ENCODE measurements at places on chromosomes 2 and 18.

- DNase-seq = no peak
Observed at GRCh38 chr2:67842375-67842959, 220.3 kb downstream of the C1D start.

GRCh38 chr2:62208758-62209114 is 12.8 kb downstream of the B3GNT2 start:
- no peak for DNase-seq

- DNase-seq = no peak
Observed at GRCh38 chr2:147525819-147526489, 318.9 kb upstream of the ACVR2A start.

DNA sequence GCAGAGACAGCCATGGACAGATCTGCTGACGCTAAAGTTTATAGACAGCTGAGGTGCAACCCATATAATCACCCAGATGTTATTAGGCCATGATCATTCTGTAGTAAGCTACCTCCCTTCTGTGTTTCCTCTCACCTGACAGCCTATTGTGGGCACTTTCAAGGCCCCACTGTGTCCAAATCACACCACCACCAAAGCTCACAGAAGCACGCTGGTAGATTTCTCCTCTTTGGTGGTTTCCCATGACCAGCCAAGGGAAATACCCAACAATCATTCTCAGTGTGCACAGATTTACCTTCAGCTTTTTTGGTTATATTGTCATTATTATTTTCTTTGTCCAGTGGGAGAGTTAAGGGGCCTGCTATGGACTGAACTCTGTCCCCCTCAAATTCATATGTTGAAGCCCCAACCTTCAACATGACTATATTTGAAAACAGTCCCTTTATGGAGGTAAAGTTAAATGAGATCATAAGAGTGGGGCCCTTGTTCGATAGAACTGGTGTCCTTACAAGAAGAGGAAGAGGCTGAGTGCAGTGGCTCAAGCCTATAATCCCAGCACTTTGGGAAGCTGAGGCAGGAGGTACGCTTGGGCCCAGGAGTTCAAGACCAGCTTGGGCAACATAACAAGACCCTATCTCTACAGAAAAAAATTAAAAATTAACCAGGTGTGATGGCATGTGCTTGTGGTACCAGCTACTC is 74.0 kb upstream of the MSH6 start:
- no peak for DNase-seq

- DNase-seq = no peak
Observed at GRCh38 chr2:67388680-67389079, 8.5 kb upstream of the ETAA1 start.

GRCh38 chr18:56999823-57000222 is 147.1 kb upstream of the BOD1L2 start:
- no peak for DNase-seq

DNA sequence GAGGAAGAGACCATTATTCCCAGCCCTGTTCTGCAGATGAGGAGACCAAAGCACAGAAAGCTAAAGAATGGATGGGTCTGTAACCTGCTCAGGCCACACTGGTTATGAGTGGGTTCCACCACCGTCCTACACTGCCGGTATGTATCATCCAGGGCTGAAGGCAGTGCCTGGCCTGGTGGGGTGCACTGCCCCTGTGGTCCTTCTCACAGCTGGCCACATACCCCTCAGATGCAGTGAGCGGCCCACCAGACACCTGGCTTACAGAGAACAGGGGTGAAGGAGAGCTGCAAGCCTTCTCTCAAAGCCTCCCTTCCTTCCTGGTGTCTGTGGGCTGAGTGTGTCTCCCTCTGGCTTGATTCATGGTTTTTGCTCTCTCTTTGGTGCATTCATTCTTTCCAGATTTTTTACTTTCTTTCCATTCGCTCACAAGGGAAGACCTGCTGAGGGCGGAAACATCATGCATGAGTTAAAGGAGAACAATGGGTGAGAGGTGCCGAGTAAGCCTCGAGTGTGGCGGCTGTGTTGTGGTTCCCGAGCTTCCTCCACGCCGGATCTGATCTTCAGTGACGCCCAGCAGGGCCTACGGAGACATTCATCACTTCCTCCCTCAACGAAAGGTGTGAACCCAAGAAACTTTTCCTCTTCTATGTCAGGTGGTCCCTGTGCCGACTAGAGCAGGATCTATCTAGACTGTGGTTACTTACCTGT is 62.1 kb upstream of the REL start:
- DNase-seq = peak; percentile 83

DNA sequence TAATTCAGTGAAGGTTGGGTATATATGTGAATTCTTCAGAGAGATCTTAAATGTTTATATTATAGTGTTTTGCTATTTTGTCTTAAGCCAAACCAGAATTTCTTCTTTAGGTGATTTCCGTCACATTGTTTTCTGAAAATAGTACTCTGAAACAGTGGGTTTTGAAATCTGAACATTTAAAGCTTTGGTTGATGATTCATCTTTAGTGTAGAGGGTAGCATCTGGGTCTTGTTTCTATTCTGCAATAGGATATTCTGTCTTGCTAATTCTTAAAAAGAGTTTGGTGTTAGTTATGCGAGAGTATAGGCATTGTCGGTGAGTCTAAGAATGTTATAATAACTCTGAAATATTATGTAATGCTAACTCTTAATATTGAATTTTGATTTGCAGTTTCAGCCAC is 69.6 kb upstream of the FAM237A start:
- DNase-seq = no peak

- no peak for DNase-seq
Observed at GRCh38 chr2:149357058-149357457, 26.7 kb downstream of the LYPD6 start.

- DNase-seq = no peak
Observed at GRCh38 chr2:96694279-96694678, 45.6 kb downstream of the LMAN2L start.

GRCh38 chr18:76479351-76480238 is 15.4 kb downstream of the ZNF516 start:
- no peak for DNase-seq

DNA sequence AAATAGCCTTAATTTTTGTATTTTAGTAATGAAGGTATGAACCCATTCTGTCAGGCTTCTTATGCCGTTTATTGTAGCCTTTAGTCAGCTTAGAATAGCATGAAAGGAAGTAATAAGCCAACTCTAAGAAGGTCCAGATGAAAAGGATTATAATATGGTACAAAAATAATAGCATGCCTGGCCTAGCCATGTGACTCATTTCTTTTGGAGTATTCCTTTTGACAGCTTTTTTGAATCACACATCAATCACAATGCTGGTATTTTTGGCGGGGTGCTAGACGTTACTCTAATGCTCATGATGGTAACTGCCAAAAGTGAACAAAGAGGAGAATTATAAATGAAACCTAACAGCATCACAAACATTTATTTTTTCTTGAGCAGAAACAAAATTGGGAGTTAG is 19.9 kb downstream of the FMNL2 start:
- no peak for DNase-seq

DNA sequence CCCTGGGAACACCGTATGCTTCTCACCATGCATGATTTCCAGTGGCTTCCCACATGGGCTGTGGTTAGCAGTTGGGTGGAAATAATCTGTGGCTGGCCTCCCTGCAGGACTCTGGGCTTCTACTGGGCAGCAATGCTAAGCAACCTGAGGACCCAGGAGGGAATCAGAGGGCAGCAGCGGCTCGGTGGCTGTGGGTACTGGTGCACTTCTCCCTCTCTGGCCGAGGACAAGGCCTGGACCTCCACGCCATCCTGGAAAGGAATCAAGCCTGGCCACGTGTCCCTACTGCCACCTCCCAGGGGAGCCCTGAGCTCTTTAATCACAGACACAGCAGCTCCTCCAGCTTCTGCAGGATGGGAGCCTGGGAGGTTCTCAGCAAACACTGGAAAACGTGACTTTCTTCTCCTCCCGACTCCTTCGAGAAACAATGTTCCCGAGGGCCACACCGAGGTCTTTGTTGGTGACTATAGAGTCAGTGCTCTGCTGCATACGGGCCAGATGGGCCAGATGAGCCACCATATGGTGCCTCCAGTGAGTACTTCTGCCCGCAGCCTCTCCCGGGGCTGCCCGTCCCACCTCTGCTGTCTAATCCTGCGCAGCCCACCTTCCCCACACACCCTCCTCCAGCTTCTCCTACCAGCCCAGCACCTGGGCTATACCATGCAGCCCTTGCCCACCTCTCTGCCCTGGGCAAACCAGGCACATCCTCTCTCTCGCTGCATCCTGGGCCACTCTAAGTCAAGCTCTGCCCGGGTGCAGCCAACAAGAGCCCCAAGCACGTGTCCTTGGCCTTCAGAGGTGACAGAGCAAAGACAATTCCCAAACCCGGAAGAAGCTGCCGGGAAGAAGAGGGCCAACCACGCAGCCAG is 42.8 kb upstream of the OTOS start:
- DNase-seq = no peak

GRCh38 chr2:26054598-26055348 is 20.9 kb downstream of the RAB10 start:
- DNase-seq = no peak

- DNase-seq = no peak
Observed at GRCh38 chr2:107088156-107088555, 202.2 kb upstream of the ST6GAL2 start.

GRCh38 chr2:203631068-203631757 is 75.2 kb upstream of the CD28 start:
- no peak for DNase-seq

- no peak for DNase-seq
Observed at GRCh38 chr2:37564356-37564755, 107.1 kb downstream of the CDC42EP3 start.

- DNase-seq = no peak
Observed at GRCh38 chr2:81196933-81197628, 892.5 kb upstream of the LRRTM1 start.
